ENCODE measurements at places on chromosomes 1 and 21. TPM values are rescaled to one million over a fixed set of nuclear protein-coding genes. Genes with fewer than 3 reads are reported as not detected.

The ST6GALNAC5 gene
- 0.26 TPM for total RNA-seq

The KLHDC8A gene
- total RNA-seq = not detected

The MOV10 gene
- total RNA-seq = 23.4 TPM

The ARHGEF10L gene
- 6.3 TPM for total RNA-seq

The ANGPTL1 gene
- total RNA-seq = not detected

The AKR7A3 gene
- 0.26 TPM for total RNA-seq

The LAPTM5 gene
- under 0.01 TPM for total RNA-seq

The CFAP410 gene
- 6.1 TPM for total RNA-seq

The CDA gene
- 1.4 TPM for total RNA-seq

The FAAH gene
- 10.2 TPM for total RNA-seq

The HES4 gene
- total RNA-seq = 83.5 TPM

The SPATA45 gene
- total RNA-seq = not detected

Data from bronchial epithelial cell (primary cell).